ENCODE measurements at places on chromosomes 7 and 10.
A peak's percentile ranks its signal among the peaks of the same experiment; 100 is the strongest.

- DNase-seq, result no peak
Observed at GRCh38 chr10:10519674-10520073, 498.0 kb upstream of the CELF2 start.

- DNase-seq, result no peak
Observed at GRCh38 chr7:12470930-12471329, 67.3 kb upstream of the VWDE start.

- peak; percentile 78 for DNase-seq
Observed at GRCh38 chr10:22712956-22713852, 1.2 kb downstream of the PIP4K2A start.

- DNase-seq, result no peak
Observed at GRCh38 chr10:123563581-123563855, 102.6 kb upstream of the GPR26 start.

GRCh38 chr10:26626066-26626465 lies 71.4 kb upstream of the PDSS1 start:
- DNase-seq, result no peak

- no peak for DNase-seq
Observed at GRCh38 chr7:134451656-134452055, 7.2 kb downstream of the AKR1B1 start.

GRCh38 chr10:69415049-69415448 lies 1.7 kb downstream of the TACR2 start:
- DNase-seq, result peak; percentile 15

All from NCI-H82 (cell line).